ENCODE measurements at places on chromosomes 11 and 22.

- DNase-seq = no peak
These were observed 16.8 kb downstream of the DRD4 start for GRCh38 chr11:653837-654236.

- peak; percentile 27 for DNase-seq
These were observed 90.0 kb downstream of the MICAL2 start for GRCh38 chr11:12200279-12200990.

DNA sequence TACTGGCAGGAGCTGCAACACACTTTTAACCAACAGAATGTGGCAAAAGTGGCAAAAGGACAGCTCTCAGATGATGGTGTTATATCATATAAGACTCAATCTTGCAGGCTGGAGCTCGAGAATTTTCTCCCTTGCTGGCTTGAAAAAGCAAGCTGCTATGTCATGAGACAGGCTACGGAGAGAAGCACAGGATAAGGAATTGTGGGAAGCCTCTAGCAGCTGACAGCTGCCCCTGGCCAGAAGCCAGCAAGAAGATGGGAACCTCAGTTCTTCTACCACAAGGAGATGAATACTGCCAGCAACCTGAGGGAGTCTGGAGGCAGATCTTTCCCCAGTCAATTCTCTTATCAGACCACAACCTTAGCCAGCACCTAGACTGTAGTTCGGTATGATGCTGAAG is 24.6 kb downstream of the FXYD6 start:
- DNase-seq = no peak

GRCh38 chr11:110128161-110128560 is 35.0 kb downstream of the ZC3H12C start:
- DNase-seq = no peak

DNA sequence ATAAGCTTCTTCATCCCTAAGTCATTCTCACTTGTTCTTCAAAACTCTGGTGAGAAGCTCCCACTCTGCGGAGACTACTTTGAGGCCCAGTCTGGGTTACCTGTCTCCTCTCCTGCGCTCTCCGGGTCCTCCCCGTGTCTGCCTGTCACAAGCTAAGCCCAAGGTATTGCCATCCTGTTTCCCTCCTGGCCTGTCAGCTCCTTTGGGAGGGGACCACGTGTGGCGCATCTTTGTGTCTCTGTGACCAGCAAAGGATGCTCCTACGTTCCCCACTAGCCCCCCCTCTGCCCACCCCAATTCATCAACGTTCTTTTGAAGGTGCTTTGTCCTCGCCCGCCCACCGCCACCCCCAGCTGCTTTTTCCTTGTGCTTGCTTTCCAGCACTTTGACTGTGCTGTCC is 31.8 kb upstream of the FBLN1 start:
- DNase-seq = no peak

DNA sequence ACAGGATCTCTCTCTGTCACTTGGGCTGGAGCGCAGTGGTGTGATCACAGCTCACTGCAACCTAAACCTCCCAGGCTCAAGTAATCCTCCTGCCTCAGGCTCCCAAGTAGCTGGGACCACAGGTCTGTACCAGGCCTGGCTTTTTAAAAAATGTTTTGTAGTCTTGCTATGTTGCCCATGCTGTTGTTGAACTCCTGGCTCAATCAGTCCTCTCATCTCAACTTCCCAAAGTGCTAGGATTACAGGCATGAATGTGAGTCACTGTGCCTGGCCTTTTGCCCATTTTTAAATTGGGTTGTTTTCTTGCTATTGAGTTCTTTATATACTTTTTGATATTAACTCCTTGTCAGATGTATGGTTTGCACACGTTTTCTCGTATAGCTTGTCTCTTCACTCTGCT is 33.0 kb upstream of the PITPNB start:
- no peak for DNase-seq

- DNase-seq = no peak
These were observed 67.6 kb downstream of the PARVB start for GRCh38 chr22:44091751-44092150.

DNA sequence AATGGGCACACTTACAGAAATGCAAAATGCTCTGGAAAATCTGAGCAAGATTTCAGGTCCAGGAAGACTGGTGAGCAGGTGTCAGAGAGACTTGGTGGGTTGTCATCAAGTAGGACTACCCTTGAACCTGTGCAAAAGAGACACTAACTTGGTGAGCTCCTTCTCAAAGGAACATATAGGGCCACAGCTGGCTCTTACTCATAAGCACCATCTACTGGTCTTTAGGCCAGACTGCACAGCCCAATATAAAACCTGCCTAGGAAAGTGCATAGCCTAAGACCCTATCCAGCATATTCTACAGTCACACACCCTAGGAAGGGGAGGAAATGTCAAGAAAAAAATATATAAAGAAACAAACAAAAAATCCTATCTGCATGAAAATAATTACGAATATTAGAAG is 18.2 kb upstream of the OR10W1 start:
- DNase-seq = no peak

GRCh38 chr11:3106736-3107524 is 49.7 kb upstream of the CARS1 start:
- DNase-seq = no peak

DNA sequence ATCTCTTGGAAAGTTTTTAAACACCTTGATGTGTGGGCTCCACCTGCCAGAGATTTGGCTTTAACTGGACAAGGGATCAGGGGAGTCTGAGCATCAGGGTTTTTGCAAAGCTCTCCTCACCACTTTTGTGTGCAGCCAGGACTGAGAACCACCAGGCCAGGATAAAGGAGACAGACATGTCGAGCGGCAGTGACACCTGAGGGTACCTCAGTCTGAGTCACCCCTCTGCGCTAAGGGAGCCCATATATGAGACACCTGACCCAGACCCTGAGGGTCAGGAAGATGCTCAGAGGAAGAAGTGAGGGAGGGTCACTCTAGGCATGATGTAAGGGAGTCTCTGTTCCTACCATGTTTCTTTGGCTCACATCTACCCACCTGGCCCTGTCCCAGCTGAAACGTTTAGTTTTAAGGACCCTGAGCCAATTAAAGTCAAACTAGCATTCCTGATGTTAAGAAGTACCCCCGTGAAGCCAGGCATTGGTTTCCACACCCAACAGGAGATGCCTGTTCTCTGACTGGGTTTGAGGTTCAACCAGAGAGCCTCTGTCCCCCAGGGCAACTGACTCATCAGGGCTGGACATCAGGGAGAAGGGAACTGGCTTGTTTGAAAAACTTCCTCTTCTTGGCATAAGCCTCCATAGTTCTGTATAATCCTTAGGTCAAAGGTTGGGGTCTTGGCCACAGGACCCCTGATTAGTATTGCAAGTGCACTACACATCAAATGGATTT is 72.4 kb upstream of the BIRC3 start:
- DNase-seq = no peak

GRCh38 chr22:22940961-22941605 is 53.5 kb downstream of the IGLL5 start:
- no peak for DNase-seq

GRCh38 chr22:32237906-32238305 is 17.2 kb downstream of the SLC5A4 start:
- DNase-seq = no peak

DNA sequence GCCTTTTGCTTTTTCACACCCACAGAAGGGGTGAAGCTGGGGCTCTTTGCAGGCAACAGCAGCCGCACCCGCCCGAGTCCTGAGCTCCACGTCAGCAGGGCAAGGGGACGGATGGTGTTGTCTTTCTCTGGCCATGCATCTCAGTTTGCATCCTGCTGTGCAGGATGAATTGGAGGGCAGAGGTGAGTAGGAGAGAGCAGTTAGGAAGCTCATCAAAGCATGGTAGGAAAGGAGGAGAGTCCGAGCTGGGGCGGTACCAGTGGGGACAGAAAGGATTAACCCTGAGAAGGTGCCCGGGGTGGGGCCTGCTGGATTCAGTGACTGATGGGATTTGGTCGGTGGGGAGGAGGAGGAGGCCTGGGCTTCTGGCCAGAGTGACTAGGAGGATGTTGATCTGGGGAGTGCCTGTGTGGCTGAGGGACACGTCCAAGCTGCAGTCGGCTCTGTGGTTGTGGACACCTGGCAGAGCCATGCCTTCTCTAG is 14.6 kb downstream of the FAM83F start:
- no peak for DNase-seq

DNA sequence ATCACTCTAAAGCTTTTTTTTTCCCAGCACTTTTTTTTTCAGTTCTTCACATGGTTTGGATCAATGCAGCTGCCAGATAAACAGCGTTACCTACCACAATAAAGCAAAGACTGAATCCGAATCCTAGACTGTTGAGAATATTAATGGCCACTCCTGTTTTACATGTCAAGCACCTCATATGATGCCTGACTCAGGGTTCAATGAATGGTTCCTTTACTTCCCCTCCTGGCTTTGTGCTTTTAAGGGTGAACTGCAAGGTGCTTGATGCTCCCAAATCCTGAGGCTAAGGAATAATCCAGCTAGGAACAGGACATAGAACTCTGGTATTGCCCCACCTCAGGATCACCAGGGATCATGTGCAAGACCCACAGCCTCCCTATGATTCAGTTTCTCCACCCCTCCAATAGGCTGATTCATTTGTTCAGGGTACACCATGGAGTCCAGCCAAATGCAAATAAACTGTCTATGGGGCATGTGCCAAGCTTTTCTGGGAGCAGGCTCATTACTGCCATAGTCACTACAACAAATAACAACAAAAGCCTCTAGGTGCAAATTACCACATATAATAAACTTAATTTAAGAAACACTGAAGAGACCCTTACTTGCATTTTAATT is 104.3 kb downstream of the GAB2 start:
- no peak for DNase-seq

GRCh38 chr11:22189660-22190059 is 3.2 kb upstream of the ANO5 start:
- DNase-seq = no peak

DNA sequence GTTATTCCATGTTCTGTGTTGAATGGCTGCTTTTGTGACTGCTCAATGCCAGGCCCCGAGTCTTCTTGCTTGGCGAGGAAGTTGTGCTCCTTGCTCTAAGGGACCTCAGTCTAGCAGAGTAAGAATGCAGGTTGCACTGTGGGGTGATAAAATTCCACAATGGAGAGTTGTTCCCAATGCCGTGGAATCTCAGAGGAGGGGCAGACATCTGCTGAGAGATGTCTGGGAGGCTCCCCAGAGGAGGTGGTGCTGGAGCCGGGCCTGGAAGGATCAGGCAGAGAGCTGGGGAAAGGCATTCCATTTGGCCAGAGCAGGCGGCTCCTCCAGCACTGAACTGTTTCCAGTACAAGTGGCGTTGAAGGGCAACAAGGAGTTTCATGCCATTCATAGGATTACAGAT is 55.2 kb downstream of the ST3GAL4 start:
- DNase-seq = no peak

GRCh38 chr11:12139144-12139881 is 28.9 kb downstream of the MICAL2 start:
- no peak for DNase-seq

Measured in stimulated activated CD4-positive, alpha-beta T cell treated with anti-CD3 and anti-CD28 coated beads, Interleukin-15, amount 100 ng/mL, for 48 hours (primary cell).